ENCODE measurements at places on chromosomes 3 and 15.

DNA sequence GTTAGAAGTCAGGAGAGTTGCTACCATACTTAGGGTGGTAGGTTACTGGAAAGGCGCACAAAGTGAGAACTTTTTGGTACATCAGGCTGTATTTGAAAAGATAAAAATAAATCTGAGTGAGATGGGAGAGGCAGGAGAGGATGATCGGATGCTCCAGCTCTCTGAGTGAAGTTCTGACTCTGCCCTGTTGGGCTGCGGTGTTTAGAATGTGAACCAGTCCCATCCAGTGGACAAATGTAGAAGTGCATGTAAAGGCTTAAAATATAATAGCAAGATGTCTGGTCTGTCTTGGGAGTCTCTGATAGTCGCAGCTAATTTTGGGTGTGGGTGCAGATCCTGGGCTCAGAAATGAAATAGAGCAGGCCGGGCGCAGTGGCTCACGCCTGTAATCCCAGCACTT, 30.4 kb downstream of the ACKR2 start:
- no peak for DNase-seq

GRCh38 chr3:54447427-54447826, 325.1 kb downstream of the CACNA2D3 start:
- no peak for DNase-seq

- DNase-seq, result no peak
Measured at GRCh38 chr15:71293723-71294122, 178.5 kb downstream of the THSD4 start.

GRCh38 chr3:157692468-157692867, 189.3 kb upstream of the VEPH1 start:
- DNase-seq, result no peak
